Common myeloid progenitor, CD34-positive (primary cell): ENCODE measurements at places on chromosomes 16 and 17.

GRCh38 chr16:14268073-14268472 is 197.0 kb downstream of the MRTFB start:
- no peaks in the 10 kb centered on the region for H3K4me1 ChIP-seq
- no peaks in the 10 kb centered on the region for H3K27me3 ChIP-seq
- H3K36me3 ChIP-seq, result peaks cover 23% of the 10 kb centered on the region
- no peak overlapping the region for H3K27ac ChIP-seq
- no peak overlapping the region for H3K4me3 ChIP-seq
- no peak for DNase-seq

DNA sequence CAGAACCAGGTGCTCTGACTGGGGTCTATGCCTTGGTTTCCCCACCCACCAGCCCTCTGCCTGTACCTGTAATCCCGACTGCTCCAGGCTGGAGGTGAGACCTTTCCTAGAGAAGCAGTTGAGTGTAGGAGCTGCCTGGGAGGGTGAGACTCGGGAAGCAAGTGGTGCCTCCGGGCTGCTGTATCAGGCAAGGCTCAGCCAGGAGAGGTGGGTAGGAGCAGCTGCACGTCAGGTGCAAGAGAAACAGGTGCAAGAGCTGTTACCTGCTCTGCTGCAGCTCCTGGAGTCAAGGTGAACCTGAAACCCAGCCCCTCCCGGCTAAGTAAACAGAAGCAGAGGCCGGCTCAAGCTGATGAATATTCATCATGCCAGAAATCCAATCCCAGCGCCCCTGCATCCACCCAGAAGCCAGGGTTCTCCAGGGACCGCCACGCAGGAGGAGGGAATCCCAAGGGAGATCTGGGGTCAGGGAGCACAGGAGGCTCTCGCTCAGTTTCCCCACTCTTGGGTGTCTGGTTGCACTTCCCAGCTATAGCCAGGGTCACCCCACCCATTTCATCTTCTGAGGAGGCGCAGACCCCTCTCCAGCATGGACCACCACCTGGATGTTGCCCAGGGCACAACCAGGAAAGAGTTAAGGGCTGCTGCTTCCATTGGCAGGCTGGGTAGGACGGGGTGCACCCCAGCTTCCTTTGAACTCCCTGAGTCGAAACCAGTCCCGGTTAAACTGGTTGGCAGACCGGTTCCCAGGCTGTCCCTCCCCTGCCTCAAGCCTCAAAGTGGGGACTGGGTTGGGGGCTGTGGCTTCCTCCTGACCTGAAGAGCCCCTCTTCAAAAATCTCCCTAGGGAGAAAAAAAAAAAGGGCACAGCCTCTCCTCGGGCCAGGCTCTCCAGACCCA is at the start of gene PRR15L:
TSS of gene PRR15L (minus strand) at position 293 of the 900 bp plus-strand sequence. CDS start 4,649 bp downstream, outside the sequence.
- H3K27ac ChIP-seq, result no peak within 1 kb of the TSS
- no peaks in the 10 kb centered on the region for H3K36me3 ChIP-seq
- no peak within 1 kb of the TSS for H3K4me3 ChIP-seq
- no peaks in the 10 kb centered on the region for H3K27me3 ChIP-seq

- H3K36me3 ChIP-seq, result peaks cover 36% of the 10 kb centered on the region
- H3K27me3 ChIP-seq, result no peaks in the 10 kb centered on the region
- H3K4me3 ChIP-seq, result no peak overlapping the region
- DNase-seq, result no peak
- no peak overlapping the region for H3K27ac ChIP-seq
- H3K4me1 ChIP-seq, result no peaks in the 10 kb centered on the region
Observed at GRCh38 chr16:85636234-85636812, 23.2 kb downstream of the GSE1 start.

GRCh38 chr16:52466994-52467393 is 79.9 kb downstream of the TOX3 start:
- no peak for DNase-seq
- no peak overlapping the region for H3K27ac ChIP-seq
- no peak overlapping the region for H3K4me3 ChIP-seq
- H3K4me1 ChIP-seq, result no peaks in the 10 kb centered on the region

- H3K36me3 ChIP-seq, result no peaks in the 10 kb centered on the region
- H3K27me3 ChIP-seq, result no peaks in the 10 kb centered on the region
- no peak overlapping the region for H3K27ac ChIP-seq
Observed at GRCh38 chr17:53150101-53150698, 672.5 kb upstream of the KIF2B start.
